ENCODE measurements at places on chromosomes 2 and 18. TPM values are rescaled to one million over a fixed set of nuclear protein-coding genes. Genes with fewer than 3 reads are reported as not detected.

DNA sequence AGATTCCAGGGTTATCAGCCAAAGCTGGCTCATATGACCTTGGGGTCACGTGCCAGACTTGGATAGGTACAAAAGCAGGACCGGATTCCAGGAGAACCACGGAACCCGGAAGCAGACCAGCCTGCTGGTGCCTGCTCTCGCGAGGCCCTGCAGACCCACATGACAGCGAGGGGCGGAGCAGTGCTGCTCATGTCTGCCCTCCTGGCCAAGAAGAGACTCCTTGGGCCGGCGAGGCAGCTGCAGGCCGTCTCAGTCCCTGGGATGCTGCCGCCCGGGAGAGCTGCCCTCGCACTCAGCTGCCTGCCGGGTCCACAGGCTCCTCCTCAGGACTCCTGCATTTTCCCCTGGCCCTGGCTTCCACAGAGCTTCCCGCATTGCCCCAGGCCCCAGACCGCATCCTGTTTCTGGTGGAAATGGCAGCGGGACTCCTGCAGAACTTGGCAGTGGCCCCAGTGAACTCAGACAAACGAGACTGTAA lies 739.5 kb downstream of the SOCS6 start:
- DNase-seq: no peak

DNA sequence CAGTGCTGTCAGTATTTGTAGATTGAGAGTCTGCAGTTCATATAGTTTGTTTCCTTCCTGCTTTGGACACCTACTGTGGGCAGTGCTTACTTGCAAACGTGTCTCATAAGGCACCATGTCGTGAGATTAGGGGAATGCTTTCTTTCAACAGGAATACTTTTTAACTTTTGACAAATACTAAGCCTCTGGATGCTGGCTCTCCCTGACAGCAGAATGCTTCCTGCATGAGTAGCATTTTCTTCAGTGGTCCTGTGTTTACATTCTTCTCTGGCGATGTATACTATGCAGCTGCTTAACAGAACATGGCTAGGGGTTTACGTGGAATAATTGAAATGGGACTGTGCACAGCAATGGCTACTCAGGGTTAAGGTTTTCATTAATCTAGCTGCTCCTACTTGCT lies 807.5 kb downstream of the MBD2 start:
- no peak for DNase-seq

DNA sequence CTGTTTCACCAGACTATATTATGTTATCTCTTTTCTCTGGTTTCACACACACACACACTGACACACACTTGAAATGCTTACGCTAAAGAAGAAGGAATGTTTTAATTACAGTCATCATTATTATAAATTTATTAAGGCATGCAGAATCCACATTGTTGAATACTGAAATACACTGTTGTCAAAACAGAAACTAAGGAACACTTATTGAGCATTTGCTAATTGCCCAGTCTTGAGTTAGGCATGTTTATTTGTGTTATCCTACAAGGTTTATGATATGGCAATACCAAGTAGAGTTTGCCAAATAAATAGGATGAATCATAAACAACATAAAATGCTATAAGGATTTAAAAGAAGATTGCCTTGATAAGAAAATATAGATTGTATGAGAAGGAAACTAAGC lies 917.0 kb upstream of the PIK3C3 start:
- no peak for DNase-seq

DNA sequence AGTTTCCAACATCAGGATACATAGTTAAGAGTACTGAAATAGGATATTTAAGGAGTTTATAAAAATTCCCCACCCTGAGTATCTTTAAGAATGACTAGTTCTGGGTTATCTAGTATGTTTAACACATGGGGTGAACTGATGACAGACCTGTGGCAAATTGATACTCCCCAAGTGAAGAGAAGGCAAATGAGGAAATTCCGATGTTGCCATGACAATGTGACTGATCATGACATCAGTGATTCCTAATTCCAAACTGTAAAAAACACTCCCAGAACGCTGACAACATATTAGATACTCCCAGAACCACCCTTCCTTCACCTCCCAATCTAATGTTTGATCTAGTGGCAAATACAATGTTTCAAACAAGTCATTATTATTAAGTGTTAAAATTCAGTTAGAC lies 77.6 kb downstream of the RBMS1 start:
- no peak for DNase-seq

- no peak for DNase-seq
Measured at GRCh38 chr2:598058-598802, 79.0 kb downstream of the TMEM18 start.

GRCh38 chr2:96985181-96985945 lies 1.0 kb downstream of the FAM178B start:
- DNase-seq: no peak

GRCh38 chr2:7539077-7539476 lies 621.9 kb downstream of the RNF144A start:
- DNase-seq: no peak

- DNase-seq: no peak
Measured at GRCh38 chr18:3855966-3856365, 406.0 kb downstream of the TGIF1 start.

DNA sequence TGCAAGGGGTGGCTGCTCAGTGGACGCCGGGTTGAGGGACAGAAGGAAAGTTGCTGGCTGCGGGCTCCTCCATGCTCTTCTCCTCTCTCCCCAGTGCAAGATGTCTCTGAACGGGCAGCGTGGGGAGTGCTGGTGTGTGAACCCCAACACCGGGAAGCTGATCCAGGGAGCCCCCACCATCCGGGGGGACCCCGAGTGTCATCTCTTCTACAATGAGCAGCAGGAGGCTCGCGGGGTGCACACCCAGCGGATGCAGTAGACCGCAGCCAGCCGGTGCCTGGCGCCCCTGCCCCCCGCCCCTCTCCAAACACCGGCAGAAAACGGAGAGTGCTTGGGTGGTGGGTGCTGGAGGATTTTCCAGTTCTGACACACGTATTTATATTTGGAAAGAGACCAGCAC lies 30.6 kb downstream of the IGFBP2 start:
- no peak for DNase-seq

GRCh38 chr2:11742317-11742701 lies 4.1 kb upstream of the LPIN1 start:
- no peak for DNase-seq

DNA sequence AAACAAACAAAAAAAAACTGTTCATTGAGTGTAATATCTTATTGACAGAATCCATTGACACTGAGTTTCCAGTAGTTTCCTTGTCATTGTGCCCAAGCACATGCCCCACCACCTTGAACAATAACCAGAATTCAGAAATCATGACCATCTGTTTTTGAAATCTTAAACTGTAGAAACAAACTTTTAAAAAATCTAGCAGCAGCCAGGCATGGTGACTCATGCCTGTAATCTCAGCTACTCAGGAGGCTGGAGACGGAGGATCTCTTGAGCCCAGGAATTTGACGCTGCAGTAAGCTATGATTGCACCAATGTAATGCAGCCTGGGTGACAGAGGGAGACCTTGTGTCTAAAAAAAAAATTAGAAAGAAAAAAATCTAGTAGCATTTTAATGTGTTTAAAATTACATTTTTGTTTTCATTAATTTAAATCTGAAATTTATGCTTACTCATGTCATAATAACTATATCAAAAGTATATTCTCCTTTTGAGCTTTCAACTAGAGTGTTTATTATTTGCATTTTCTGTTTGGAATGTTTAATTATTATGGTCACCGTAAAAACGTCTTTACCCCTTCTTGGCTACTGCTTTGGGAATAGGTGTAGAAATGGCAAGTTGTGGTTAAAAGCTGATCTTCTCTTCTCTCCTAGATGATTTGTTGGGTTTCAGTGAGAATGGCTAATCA lies 25.2 kb upstream of the STON1 start:
- no peak for DNase-seq

GRCh38 chr2:226888971-226889370 lies 53.1 kb downstream of the RHBDD1 start:
- no peak for DNase-seq

DNA sequence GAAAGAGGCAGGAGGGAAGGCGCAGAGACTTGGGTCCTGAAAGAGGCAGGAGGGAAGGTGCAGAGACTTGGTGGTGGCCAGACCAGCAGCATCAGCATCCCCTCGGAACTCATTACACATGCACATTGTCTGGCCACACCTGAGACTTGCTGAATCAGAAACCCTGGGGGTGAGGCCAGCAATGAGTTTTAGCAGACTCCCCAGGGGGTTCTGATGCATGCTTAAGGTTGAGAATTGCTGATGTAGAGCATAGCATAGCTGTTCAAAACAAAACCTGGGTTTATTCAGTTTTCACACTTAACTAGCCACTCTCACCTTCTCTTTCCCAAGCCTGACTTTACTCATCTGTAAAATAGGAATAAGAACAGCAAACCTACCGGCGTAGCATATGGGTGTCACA lies 122.9 kb downstream of the MRO start:
- no peak for DNase-seq

DNA sequence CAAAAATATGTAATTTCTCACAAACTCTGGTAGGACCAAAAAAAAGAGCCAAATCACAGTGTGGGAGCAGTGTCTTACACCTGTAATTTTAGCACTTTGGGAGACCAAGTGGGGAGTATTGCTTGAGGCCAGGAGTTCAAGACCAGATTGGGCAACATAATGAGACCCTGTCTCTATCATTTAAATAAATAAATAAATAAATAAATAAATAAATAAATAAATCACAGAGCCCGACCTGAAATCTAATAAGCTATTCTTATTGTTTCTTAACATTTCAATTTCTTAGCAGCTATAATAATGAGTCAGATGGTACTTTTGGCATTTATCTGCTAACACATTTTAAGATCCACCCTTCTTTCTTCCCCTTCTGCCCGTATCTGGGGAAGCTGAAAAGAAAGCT lies 1229.6 kb downstream of the SUCLG1 start:
- DNase-seq: no peak

- DNase-seq: no peak
Measured at GRCh38 chr2:36190097-36190496, 165.5 kb upstream of the CRIM1 start.

- no peak for DNase-seq
Measured at GRCh38 chr2:126849054-126849453, 49.6 kb upstream of the TEX51 start.

DNA sequence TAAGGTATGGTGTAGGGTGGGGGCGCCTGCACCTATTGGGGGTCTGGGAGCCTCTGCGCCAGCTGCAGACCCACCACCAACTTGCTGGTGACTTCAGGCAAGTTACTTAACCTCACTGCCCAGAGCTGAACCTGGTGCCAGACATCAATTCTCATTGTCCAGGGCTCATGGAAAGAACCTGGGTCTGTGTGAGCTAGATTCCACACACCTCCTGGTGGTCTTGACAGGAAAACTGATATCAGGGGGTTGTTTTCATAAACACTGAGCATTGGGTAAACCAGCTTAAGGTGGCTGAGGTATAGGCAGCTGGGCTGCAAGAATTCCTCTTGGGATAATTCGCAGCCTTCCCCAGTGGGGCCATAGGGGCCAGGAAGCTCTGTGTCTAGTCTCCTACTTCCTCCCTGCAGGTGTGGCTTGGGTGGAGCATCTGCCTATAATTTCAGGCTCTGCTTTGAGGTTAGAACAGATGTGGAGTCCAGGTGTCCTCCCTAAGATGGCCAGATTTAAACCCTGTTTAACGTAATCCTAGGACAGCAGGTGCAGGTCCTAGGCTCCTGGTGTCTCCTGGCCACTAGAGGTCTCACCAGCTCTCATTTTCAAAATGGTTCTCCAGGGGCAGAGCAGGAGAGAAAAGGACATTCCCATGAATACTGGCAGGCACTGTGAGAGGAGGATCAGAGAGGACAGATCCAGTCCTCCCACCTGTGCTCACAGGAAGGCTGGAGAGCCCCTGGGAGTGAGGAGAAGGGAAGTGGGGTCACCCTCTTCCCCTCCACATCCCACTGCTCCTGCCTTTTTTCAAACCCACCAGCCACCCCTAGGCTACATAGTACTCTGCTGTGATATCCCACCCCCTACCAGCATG lies 100.4 kb upstream of the SMAD2 start:
- peak; percentile 75 for DNase-seq

- DNase-seq: no peak
Measured at GRCh38 chr18:24934258-24934932, 417.6 kb downstream of the ZNF521 start.

DNA sequence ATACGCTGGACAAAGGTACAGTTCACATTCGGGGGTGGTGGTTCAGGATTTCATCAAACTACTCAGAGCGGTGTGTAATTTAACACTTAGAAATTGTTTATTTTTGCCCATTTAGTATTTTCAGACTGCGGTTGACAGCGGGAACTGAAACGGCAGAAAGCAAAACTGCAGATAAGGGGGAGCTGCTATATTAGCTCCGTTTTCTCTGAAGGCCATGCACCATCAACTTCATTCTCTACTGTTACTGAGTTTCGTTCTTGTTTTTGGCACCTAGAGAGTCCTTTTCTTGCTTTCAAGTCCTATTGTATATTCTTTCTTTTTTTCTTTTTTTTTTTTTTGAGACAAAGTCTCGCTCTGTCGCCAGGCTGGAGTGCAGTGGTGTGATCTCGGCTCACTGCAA lies 121.5 kb upstream of the SP3 start:
- DNase-seq: no peak

DNA sequence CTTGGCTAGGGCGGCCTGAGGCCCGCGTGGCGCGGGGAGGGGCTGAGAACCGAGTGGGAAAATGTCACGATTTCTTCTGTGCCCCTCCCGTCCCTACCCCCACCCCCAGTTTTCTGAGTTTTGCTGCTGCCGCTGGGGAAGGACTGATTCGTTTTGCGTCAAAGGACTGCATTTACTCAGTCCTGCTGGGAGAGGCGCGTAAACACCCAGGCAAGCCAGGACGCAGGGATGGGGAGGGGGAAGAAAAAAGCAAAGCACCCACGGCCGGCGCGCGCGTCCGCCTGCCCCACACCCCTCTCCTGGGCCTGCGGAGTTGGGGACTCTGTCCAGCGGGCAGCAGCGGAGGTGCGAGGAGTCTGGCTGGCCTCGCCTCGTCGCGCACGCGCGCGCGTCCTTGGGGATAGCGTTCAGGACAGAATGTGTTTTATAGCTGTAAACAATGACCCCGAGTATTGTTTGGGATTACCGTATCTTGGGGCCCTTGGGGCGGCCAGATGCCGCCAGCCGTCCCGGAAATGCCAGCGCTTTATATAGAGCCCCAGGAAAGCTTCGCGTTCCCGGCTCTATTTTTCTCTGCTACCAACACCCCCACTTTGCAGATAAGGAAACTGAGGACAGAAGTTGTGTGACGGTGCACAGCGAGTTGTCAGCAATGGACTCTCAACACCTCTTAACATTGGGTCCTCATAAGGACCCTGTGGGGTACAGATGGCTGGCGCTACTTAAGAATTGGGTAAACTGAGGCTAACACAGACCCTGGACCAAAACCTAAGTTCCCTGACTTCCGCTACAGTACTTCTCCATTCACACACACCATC lies 1.7 kb upstream of the FOSL2 start:
- peak; percentile 87 for DNase-seq

- DNase-seq: no peak
Measured at GRCh38 chr2:184906709-184907108, 308.4 kb downstream of the ZNF804A start.

GRCh38 chr18:57475903-57476302 lies 40.7 kb downstream of the ONECUT2 start:
- no peak for DNase-seq

MALL gene
- polyA plus RNA-seq: 12.8 TPM

CPLX4 gene
- not detected for polyA plus RNA-seq

NTSR2 gene
- polyA plus RNA-seq: not detected

CNGA3 gene
- 0.57 TPM for polyA plus RNA-seq

FOXI3 gene
- polyA plus RNA-seq: 0.09 TPM

TM4SF20 gene
- not detected for polyA plus RNA-seq

CKAP2L gene
- polyA plus RNA-seq: 7.5 TPM

TTC32 gene
- polyA plus RNA-seq: 15.1 TPM

KCNS3 gene
- polyA plus RNA-seq: 5.5 TPM

CD207 gene
- 0.27 TPM for polyA plus RNA-seq

ALKAL2 gene
- polyA plus RNA-seq: 0.49 TPM

ITGA4 gene
- polyA plus RNA-seq: 27.1 TPM

Data from hindlimb muscle (tissue), 1 donor.